ENCODE measurements at places on chromosomes 1 and 21.
A peak's percentile ranks its signal among the peaks of the same experiment; 100 is the strongest.

DNA sequence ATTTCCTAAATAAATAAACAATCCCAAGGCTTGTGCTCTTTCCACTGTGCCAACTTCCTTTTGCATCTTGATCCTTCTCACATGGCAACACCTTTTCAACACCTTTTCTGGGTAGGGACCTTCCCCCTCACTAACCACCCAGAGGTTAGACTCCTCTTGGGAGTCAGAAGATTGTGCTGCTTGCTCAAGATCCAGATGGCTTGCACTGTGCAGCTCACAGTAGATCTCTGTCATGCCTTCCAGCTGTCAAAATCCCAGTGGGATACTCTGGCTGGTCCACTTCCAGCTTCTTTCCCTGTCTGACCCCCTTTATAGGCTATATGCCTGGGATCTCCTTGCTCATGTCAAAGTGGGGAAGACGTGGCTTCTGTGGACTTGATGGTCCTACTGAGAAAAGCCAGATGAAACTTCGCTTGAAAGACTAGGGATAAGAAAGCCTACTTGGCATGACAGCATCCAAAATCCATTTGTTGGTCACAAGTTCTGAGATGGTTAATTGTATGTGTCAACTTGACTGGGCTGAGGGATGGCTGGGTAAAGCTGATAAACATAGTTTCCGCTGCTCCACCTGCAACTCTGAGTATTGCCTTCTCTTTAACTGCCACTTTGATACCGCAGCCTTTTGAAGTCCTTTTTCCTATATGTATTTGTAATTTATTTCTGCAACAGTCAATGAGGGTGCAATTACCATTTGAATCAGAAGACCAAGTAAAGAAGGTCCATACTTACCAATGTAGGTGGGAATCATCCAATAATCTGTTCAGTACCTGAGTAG, 74.5 kb downstream of the S1PR1 start:
- no peak for DNase-seq

DNA sequence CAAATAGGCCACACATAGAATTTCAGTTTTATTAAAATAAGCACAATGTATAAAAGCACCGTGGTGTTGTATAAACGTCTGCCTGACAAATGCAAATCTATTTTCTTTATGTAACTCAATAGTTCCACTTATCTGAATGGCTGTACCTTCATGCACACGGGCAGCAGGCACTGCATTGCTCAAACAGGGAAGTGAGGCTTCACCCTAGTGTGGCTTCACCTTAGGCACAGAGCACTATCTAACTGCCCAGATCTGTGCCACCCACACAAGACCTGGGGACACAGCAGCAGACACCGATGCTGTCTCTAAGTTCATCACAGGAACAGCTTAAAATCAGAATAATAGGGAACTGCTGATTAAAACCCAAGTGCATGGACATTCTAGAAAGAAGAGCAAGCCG, 6.0 kb upstream of the KNCN start:
- DNase-seq, result no peak

GRCh38 chr1:215487466-215487865, 79.6 kb upstream of the KCTD3 start:
- no peak for DNase-seq

- DNase-seq, result peak; percentile 22
Measured at GRCh38 chr1:206001476-206001888, 1.7 kb downstream of the RAB7B start.

DNA sequence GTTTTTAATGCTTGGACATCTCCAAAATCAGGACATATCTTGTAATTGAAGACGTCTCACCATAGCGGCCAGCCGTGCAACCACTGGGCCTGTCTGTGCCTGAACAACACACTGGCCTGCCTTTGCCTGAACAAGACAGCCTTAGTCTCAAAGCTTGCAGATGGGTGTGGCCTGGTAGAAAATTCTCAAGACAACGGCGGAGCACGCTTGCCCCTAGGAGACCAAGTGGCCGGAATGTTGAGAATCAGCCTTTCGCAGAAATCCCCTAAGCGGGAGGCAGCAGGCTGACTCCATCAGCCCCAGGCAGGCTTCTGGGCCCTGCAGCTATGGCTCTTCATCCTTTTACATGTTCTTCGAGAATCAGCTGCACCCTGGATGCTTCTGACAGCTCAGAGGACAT, 98.0 kb upstream of the C1orf174 start:
- DNase-seq, result no peak

GRCh38 chr1:188715566-188715965, 1762.1 kb downstream of the BRINP3 start:
- DNase-seq, result no peak

DNA sequence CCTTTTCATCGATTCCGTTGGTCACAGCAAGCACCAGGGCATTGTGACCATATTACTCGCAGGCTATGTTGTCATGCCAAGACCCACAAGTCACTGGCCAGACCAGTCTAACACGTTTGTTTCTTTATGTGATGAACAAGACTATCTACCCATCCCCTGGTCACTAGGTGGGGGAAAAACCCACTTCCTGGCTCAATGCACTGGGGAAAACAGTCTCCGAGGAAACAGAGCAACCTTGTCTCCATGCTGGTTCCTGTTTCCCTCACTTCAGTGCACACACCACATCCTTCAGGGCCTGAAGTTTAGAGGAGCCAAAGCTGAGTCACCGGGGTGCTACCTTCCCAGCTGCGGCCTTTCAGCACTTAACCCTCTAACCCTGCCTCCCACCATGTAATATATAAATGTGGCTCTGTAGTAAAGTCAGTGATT, 20.9 kb downstream of the ERICH3 start:
- DNase-seq, result no peak

- no peak for DNase-seq
Measured at GRCh38 chr1:160338580-160338979, 4.5 kb downstream of the COPA start.

DNA sequence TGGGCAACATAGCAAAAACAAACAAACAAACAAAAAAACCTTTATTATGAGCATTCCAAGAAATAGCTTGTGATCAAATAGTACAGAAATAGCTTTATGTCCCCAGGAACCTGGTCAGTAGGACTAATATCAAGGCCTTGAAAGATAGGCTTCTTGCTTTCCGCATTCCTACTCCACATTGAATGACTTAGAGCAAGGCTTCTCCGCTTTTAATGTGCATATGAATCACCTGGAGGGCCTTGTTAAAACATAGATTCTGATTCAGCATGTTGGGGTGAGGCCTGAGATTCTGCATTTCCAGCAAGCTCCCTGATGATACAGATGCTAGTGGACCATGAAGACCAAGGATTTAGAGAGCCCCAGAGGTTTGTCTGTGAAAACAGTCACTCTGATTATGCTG, 17.4 kb downstream of the PLEKHA6 start:
- DNase-seq, result no peak

DNA sequence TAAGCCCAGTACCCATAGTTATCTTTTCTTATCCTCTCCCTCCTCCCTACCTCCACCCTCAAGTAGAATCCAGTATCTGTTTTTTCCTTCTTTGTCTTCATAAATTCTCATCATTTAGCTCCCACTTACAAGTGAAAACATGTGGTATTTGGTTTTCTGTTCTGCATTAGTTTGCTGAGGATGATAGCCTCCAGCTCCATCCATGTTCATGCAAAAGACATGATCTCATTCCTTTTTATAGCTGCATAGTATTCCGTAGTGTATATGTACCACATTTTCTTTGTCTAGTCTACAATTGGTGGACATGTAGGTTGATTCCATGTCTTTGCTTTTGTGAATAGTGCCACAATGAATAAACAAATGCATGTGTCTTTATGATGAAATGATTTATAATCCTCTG, 55.2 kb downstream of the PRKACB start:
- DNase-seq, result no peak

DNA sequence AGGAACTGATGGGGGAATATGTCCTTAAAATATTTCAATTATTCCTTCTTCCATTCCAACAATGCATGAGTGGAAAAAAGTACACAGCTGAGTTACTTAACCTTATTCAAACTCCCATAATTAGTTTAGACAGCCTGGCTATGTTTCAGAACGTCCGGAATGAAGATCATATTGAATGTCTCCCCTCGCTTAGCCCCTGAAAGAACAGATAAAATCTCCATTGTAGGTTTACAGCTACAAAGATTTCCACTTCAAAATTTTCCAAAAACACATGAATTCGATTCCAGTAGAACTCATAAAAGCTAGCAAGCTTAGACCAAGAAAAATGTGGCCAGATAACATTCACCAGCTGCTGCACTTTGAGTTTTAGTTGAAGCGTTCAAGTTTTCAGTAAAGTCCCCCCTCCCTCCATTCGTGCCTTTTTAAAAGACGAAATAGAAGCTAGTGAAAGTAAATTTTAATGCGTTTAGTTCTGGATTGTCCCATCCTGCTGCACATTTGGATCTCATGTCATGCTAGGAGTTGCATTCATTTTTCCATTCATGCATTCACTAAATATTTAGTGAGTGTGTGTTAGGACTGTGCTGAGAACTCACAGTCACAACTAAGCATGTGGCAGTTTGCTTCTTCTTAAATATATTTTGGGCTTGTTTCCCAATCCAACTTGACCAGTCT, 29.4 kb upstream of the SSX2IP start:
- no peak for DNase-seq

Measured in activated T-cell treated with anti-CD3 and anti-CD28 coated beads for 48 hours (primary cell).